ENCODE measurements at places on chromosomes 4 and X.

- peak; percentile 36 for DNase-seq
Observed at GRCh38 chrX:44871931-44872820, 812 bp upstream of the KDM6A start.

DNA sequence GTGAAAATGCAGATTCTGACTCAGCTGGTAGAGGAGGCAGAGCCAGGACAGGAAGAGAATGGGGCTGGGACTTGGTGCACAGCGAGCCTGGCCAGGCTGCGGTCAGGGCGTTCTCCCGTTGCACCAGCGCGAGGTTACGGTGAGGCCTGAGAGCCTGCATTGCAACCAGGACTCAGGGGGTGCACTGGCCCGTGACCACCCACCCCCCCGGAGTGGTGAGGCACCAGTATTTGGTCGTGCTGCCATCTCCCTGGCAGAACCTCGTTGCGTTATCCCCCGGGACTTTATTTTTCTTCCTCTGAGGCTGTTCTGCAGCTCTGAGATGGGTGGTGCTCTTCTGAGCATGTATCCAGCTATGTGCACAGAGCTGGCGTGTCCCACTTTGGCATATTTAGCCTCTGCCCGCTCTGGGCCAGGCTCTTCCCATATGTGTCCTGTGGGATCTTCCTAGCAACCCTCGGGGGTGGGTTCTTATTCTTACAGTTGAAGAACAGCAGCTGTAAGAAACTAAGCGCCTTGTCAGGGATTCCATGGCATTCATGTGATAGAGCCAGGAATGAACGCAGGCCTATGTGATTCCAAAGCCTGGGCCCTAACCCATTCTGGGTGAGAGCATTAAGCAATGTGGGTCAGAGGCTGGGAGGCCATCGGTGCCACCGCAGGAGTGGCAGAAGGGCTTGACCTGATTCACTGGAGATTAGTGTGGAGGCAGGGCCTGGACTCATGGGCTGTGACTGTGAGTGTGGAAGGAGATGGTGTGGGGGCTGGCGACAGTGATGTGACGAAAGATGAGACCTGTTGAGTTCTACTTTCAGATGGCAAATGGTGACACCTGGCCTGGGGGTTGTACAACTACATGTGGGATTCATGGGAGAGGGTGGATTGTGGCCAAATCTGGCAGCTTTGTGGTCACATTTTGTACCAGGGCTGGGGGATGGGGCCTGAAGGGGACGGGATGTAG is 3.1 kb downstream of the TADA2B start:
- no peak for DNase-seq

- DNase-seq = no peak
Observed at GRCh38 chr4:40734497-40734896, 15.3 kb upstream of the NSUN7 start.

- no peak for DNase-seq
Observed at GRCh38 chr4:40769266-40769665, 19.5 kb downstream of the NSUN7 start.

DNA sequence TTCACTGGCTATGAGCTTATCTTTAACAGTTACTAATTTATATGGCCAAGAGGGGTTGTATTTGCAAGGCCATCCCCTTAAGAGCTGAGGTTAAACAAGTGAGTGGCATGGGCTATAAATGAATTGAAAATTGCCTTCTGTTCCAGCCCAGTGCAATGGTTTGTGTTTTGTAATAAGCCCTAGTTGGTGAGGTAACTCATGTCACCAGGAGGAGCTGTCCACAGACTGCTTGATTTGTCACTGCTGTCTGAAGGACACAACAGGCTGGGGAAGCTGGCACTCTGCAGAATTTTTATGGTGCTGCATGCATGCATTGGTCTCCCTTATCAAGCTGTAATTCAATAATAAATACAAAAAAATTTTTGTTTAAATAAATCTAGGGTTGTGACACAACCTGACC is 223.8 kb downstream of the IL1RAPL2 start:
- no peak for DNase-seq

DNA sequence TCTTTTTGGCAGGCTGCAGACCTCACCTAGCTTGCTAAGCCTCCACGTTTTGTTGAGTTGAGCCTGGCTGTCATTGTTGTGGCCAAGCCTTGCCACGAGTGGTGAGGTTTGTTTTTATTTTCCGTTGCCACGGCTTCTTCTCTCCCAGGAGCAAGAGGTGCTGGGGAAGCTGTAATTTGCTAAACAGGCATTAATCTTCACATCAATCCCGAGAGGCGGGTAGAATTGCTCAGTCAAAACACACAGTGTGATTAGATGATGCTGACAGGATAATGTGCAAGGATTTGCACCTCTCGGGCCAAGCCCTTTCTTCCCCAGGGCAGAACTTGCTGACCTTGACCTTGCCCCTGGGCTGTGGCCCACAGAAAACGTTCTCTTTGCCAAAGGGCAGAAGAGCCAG is 72.2 kb upstream of the ATP6AP2 start:
- DNase-seq = no peak

- DNase-seq = no peak
Observed at GRCh38 chr4:113053883-113054282, 4.4 kb downstream of the ANK2 start.

DNA sequence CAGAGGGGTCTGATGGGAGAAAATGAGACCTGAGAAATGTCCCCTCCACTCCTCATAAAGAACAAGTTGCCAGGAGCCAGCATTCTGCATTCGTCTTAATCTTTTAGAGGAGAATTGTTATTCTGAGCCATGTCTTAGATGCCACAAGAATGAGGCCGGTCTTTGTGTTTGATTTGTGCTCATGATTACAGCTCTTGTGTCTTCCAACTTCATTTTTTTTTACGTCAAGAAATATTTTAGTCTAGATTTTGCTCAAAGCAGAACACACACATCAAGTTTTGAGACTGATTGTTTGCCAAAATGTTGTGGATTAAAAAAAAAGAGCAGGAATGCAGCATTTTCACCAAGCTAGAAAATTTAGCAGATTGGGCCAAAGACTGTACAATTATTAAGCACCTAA is 130.6 kb upstream of the PITX2 start:
- no peak for DNase-seq

- DNase-seq = no peak
Observed at GRCh38 chrX:18995221-18995620, 11.3 kb upstream of the PHKA2 start.

DNA sequence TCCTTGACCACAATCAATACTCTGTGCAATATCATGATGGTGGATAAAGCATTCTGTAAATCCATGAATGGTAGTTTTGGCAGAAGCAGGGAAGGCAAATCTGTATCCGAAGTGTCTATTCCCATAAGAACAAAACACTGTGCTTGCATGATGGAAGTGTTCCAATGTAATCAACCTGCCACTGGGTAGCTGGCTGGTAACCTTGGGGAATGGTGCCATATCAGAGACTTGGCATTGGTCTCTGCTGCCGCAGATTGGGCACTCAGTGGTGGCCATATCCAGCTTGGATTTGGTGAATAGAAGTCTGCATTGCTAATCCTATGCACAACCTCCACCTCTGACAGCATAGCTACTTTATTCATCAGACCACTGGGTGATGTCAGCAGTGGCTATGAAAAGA is 114.3 kb upstream of the EMCN start:
- DNase-seq = peak; percentile 98

GRCh38 chr4:15438939-15439524 is 11.2 kb downstream of the C1QTNF7 start:
- no peak for DNase-seq

Data from cerebellar cortex (tissue), 1 donor.